ENCODE measurements at places on chromosomes 7 and 10. TPM values are rescaled to one million over a fixed set of nuclear protein-coding genes. Genes with fewer than 3 reads are reported as not detected.

- no peak for DNase-seq
These were observed 262.8 kb downstream of the ZEB1 start for GRCh38 chr10:31581741-31582323.

MRLN gene
- total RNA-seq: not detected

GRCh38 chr7:80372415-80372814 lies 139.4 kb downstream of the GNAT3 start:
- no peak for DNase-seq

- DNase-seq: no peak
These were observed 1.1 kb downstream of the SNX13 start for GRCh38 chr7:17939211-17939605.

SFRP5 gene
- 2.4 TPM for total RNA-seq

OR2A12 gene
- not detected for total RNA-seq

DNA sequence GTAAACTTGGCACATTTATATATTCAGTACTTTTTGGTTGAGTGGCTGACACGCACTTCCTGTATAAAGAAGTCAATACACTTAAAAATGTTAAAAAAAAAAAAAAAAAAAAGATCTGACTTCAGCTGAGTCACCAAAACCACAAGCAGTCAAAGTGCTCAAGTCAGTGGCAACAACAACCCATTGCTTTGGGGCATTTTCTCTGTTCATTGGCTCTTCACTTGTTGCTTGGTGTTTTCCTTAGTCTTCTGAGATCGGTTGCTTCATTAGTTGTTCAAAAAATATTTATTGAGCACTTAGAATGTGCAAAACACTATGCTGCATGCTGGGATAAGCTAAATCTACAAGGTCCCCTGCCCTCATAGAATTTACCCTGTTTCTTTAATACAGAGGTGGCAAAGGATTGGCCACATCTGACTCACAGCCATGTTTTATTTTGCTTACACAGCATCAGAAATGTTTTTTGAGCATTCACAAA lies 63.7 kb downstream of the ZNRF2 start:
- no peak for DNase-seq

DNA sequence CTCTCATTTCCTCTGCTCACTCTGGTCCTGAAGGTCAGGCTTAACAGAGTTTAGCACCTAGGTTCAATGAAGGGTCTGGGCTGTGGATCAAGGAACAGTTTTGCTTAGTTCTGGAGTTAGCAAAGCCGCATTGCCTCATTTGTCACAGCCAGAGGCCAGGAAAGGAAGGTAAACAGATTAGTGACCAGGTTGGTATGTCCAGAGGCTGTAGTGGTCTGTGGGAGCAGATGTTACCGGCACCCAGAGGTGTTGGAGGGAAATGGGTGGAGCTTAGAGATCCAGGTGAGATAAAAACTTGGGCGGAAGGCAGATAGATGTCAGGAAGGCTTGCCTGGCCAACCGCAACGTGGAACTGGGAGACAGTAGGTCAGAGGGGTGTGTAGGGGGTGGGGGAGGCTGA lies 36.6 kb upstream of the ZMIZ2 start:
- no peak for DNase-seq

DNAJB6 gene
- total RNA-seq: 264 TPM

DNA sequence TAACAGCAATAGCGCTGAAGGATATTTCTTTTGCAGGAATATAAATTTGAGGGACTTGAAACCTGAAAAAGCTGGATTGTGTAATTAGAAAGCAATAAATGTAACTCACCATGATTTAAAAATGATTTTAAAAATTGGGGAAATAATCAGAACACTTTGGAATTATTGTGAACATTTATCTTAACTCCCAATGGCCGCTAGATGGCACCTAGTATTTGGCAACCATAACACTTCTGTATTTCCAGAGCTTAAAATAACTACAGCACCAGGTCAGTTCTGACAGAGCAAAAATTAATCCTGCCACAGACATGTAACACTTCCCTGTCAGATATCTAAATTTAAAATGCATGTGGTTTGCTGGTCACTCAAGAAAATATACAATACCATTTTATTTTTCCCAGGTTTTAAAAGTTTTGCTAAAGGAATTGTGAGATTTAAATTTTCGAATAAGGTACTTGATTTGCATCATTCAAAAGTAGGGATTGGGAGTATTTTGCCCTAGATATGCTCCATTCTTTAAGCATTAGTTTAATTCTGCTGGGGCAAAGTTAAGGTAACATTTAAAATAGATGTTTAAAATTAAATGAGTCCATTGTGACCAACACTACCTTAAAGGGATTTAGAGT lies 144.5 kb downstream of the PPP1R3A start:
- no peak for DNase-seq

AKR1C1 gene
- total RNA-seq: 3.9 TPM

GRCh38 chr10:99057936-99058690 lies 177.5 kb downstream of the HPSE2 start:
- no peak for DNase-seq

DNA sequence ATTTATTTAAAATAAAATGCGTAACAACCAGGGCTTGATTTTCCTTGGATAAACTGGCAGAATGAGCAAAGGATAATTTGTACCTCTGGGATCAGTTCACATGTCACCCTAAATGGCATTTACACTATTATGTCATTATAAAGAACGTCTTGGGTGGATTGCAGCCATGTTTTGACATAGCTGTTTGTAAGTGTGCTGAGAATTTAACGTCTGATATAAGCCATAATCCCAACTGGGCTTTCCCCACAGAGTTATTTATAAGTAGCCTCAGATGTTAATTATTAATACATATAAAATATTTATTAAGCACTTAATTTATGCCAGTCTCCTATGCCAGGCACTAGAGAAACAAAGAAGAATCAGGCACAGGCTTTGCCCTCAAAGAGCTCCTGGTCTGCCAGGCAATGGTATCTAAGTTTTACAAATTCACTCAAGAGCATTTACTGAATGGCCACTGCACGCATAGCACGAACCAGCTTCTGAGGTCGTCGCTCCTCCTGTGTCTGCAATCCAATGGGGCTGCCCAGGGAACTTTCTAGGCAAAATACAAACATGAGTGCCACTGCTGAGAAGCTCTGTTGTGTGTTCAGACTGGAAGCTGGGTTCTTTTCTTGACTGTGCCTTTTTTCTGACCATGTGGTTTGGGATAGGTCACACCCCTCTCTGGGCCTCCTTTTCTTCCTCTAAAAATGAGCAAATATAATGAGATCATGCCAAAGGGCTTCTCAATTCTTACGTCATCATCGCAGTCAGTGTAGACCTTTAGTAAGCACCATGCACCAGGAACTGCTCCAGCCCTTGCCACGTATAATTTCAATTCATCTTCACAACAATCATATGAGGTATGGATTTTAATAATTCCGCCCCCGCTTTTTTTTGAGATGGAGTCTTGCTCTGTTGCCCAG lies 11.3 kb upstream of the CTBP2 start:
- DNase-seq: no peak

DNA sequence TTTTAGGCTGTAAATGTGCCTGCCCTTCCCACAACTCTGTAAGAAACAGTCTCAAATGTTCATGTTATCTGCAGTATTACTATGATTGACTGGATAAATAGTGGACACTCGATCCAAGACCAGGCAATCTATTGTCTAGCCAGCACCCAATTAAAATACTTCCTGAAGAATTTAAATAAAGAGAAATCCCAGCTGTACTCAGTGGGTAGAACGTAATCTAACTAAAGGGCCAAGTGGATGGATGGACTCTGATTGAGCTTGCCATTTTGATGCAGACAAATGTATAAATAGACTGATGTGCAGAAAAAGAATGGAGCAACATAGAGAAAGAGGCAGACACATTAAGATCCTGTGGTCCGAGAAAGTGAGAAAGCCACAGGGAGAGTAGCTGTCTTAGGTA lies 158.0 kb downstream of the IPMK start:
- no peak for DNase-seq

- DNase-seq: no peak
These were observed 64.8 kb upstream of the CALD1 start for GRCh38 chr7:134714470-134715205.

GRCh38 chr7:152078786-152079185 lies 53.3 kb downstream of the GALNT11 start:
- no peak for DNase-seq

DNA sequence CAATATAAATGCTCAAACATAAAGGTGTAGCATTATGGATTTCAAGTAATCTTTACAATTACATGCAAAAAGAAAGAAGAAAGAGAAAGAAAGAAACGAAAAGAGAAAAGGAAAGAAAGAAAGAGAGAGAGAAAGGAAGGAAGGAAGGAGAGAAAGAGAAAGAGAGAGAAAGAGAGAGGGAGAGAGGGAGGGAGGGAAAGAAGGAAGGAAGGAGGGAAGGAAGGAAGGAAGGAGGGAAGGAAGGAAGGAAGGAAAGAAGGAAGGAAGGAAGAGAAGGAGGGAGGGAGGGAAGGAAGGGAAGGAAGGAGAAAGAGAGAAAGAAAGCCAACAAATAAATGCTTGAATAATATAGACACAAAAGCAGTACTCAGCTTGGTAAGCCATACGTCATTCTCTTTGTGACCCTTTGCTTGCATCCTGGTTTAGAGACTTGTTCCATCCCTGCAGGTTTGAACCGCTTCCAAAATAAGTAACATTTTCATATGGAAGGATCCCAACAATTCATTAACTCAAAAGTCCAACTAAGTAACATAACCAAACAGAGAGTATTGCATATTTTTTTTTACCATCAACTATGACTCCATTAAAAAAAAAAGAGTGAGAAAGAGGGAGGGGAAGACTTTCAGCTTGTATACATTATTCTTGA lies 95.8 kb downstream of the SEMA3D start:
- no peak for DNase-seq

DNA sequence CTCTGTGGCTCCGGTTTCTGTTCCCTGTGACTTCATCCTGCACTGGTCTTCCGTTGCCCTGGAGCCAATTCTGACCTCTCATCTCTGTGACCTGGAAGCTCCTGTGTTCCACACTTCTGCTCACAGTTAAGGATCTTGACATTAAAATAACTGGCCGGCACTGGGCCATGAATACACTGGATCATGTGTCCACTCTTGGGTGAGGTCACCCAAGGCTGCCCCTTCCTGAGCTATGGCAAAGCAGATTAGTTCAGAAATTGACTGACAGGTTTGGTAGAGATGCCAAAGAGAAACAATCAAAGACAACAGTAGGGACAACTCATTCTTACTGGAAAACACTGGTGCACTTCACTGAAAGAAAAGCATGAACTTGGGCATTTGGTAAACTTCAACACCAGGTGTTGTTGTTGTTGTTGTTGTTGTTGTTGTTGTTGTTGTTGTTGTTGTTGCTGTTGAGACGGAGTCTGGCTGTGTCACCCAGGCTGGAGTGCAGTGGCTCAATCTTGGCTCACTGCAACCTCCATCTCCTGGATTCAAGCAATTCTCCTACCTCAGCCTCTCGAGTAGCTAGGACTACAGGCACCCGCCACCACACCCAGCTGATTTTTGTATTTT lies 36.7 kb upstream of the GRID1 start:
- no peak for DNase-seq

DNA sequence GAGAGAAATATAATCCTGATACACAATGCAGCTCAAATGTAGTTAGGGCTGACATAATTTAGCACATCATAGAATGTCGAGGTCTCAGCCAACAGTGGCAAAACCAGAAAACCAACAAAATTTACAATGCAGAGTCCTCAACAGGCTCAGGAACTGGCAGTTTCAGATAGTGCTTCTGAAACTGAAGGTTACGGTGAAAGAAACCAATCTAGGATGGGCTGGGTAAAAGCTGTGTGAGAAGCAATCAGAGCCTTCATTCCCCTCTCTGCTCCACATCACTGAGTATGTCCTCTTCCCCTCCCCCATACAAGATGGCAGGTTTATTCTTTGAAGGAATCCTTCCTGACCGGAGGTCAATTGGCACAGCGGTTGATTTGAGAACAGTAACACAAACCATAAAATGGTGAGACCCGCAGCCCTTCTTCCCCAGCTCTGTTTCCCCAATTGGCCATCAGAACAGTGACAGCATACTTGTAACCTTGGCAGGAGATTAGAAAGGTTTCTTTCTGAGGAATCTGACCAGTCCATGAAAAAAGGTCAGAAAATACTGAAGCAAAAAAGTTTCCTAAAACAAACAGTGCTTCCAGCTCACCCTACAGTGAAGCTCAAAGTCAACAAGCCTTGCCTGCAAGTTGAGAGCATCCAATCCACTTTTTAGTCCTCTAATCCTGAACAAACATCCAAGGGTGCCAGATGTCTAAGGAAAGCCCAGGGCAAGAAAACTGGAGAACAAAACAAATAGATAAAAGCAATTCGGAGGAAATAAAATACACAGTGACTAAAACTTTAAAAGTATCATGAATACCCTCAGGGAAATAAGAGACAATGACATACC lies 53.9 kb upstream of the IL6 start:
- DNase-seq: no peak

DNA sequence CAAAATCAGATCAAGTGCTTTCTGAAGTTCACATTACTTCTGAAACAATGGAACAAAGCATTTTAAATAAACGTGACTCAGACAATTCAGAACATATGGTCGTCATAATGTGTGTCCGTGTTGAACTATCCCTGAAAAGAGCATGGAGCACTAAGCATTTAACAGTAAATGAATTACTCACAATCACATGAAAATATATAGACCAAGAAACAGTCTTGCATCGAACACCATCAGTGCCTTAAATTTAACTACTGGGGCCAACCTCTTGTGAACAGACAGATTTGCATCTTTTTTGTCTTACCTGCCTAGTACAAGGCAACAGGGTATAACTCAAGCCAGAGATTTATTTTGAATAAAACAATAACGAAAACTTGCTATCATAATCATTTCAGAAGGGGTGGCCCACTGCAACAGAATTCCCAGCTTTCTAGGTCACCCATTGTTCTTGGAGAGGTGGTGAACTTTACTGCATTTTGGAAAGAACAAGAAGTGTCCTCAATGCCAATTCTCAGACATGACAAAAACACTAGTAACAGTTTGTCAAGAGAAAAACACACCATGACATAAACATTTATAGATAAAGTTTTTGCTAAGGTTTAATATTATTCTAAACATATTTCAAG lies 293.5 kb downstream of the SFMBT2 start:
- DNase-seq: no peak

- peak; percentile 13 for DNase-seq
These were observed 670 bp upstream of the AGK start for GRCh38 chr7:141550386-141551093.

RASA4 gene
- 17.9 TPM for total RNA-seq

- peak; percentile 15 for DNase-seq
These were observed 132.3 kb upstream of the ANK3 start for GRCh38 chr10:60521974-60522405.

ST7 gene
- 9.0 TPM for total RNA-seq

- no peak for DNase-seq
These were observed 322.4 kb downstream of the GPR158 start for GRCh38 chr10:25497246-25497645.

NPSR1 gene
- not detected for total RNA-seq

SLC13A1 gene
- not detected for total RNA-seq

GRCh38 chr10:88851706-88852105 lies at the start of gene ANKRD22:
Gene ANKRD22, minus strand, starts transcription at chr10:88851844. Its CDS starts 237 bp downstream, at chr10:88851607.
- DNase-seq: no peak

DNA sequence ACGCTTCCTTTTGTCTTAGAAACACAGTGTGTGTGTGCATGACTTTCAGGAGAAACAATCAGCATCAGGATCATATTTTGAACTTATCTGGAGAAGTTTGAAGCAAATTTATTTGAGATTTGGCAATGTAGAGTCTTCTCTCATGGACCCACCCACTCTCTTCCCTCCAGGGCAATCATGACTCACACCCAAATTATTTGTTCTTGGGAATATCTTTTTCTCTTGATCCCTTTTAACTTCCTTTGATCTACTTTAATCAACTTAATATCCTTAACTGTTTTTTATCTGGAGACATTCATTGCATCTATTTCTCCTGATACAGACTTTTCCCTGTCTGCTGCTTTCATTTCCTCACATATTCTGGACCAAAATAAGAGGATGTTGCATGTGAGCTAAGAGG lies 1174.3 kb downstream of the GATA3 start:
- DNase-seq: no peak

ADAM22 gene
- 12.4 TPM for total RNA-seq

Measured in WTC11 (cell line).